ENCODE measurements at places on chromosomes 4 and X. TPM values are rescaled to one million over a fixed set of nuclear protein-coding genes. Genes with fewer than 3 reads are reported as not detected.
A peak's percentile ranks its signal among the peaks of the same experiment; 100 is the strongest.

DNA sequence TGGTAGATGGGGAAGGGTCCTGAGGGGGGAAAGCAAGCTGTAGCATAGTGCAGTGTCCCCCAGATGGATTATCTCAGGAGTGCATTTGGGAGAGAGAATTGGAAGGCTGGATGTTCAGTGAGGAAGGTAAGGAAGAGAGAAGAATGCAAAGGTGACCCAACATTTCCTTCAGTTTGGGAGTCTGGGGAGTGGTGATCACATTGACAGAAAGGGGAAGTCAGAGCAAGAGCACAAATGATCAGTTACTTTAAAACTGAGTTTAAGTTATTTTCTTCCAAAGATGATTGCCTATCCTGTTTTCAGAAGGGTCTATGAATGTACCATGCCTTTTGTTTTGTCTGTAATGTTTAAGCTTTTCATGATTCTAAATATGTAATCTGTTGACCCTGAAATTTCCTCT lies 47.6 kb downstream of the ARHGAP10 start:
- no peaks in the 10 kb centered on the region for H3K36me3 ChIP-seq
- DNase-seq, result no peak
- H3K4me3 ChIP-seq, result no peak overlapping the region
- no peaks in the 10 kb centered on the region for H3K27me3 ChIP-seq
- no peak overlapping the region for H3K27ac ChIP-seq

DNA sequence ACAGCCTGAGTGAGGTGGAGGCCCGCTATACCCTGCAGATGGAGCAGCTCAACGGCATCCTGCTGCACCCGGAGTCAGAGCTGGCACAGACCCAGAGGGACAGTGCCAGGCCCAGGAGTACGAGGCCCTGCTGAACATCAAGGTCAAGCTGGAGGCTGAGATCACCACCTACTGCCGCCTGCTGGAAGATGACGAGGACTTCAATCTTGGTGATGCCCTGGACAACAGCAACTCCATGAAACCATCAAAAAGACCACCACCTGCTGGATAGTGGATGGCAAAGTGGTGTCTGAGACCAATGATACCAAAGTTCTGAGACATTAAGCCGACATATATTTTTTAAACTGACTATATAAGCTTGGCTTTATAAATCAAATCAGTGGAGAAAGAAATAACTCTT lies 73.3 kb upstream of the HHIP start:
- H3K4me3 ChIP-seq, result no peak overlapping the region
- H3K36me3 ChIP-seq, result no peaks in the 10 kb centered on the region
- no peaks in the 10 kb centered on the region for H3K27me3 ChIP-seq
- no peak for DNase-seq
- H3K27ac ChIP-seq, result no peak overlapping the region
- no peaks in the 10 kb centered on the region for H3K4me1 ChIP-seq

DNA sequence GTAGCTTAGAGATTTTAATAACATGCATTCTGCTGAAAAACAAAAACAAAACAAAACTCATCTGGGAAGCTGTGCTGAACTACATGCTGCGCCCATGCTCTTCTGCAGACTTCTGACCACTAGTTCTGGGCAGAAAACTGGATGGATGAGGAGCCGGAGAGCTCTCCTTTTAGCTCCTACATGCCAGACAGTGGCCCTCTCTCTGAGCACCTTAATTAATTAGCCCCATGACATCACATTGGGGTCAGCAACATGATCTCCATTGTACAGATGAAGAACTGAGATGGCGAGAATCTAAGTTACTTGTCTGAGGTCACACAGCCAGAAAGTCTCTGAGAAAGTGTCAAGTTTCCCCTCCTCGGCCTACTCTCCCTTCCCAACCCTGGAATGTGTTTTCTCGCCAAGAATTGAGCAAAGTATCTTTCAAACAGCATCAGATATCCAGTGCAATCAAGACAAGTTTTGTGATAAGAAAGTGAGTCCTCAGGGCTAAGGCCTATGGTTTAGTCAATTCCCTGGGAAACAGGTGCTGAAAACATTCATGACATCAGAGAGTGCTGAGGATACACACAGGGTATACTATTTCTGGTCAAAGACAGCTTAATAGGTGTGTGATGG lies 21.6 kb downstream of the SCD5 start:
- no peak overlapping the region for H3K27ac ChIP-seq
- H3K27me3 ChIP-seq, result no peaks in the 10 kb centered on the region
- no peak overlapping the region for H3K4me3 ChIP-seq
- no peaks in the 10 kb centered on the region for H3K36me3 ChIP-seq
- peaks cover 2% of the 10 kb centered on the region for H3K4me1 ChIP-seq

GRCh38 chrX:136768469-136769084 lies 12.2 kb downstream of the ARHGEF6 start:
- H3K27ac ChIP-seq, result peak overlapping the region; percentile 89
- H3K27me3 ChIP-seq, result no peaks in the 10 kb centered on the region
- H3K36me3 ChIP-seq, result peaks cover 20% of the 10 kb centered on the region
- peaks cover 34% of the 10 kb centered on the region for H3K4me1 ChIP-seq

The CFAP299 gene
- not detected for total RNA-seq

DNA sequence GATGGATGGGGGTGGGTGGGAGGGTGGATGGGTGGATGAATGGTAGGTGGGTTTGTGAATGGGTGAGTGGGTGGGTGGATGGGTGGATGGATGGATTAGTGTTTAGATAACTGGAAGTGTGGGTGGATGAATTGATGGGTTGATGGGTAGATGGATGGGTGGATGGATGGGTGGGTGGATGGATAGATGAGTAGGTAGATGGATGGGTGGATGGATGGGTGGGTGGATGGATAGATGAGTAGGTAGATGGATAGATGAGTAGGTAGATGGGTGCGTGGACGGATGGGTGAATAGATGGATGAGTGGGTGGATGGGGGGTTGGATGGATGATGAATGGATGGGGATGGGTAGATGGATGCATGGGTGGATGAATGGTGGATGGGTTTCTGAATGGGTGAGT lies 20.3 kb upstream of the ASMTL start:
- DNase-seq, result no peak
- H3K36me3 ChIP-seq, result peaks cover 41% of the 10 kb centered on the region
- H3K27me3 ChIP-seq, result no peaks in the 10 kb centered on the region
- peak overlapping the region; percentile 53 for H3K27ac ChIP-seq

DNA sequence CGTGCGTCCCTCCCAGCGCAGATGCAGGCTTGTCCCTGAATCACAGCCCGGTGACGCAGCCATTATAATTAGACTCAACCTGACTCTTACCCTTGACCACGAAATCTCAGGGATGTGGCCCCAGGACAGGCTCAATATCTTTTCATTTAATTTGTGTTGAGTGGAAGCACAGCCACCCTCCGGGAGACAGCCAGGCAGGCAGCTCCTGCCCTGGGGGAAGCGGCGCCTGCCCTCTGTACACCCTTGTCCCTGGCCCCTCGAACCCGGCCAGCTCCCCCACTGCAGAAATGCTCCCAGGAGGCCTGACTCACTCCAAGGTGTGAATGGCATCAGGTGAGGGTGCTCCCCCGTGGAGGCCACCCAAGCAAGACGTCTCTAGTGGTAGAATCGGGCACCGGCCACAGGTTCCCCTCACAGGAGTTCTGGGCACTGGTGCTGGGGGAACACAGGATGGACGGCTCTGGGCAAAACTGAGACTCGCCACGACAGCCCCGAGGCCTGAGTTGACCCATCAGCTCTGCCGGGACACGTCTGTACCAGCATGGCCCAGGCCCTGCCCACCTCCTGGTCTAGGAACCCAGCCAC lies 2.7 kb downstream of the CPLX1 start:
- DNase-seq, result no peak
- no peak overlapping the region for H3K4me3 ChIP-seq
- H3K36me3 ChIP-seq, result no peaks in the 10 kb centered on the region
- H3K27ac ChIP-seq, result no peak overlapping the region

DNA sequence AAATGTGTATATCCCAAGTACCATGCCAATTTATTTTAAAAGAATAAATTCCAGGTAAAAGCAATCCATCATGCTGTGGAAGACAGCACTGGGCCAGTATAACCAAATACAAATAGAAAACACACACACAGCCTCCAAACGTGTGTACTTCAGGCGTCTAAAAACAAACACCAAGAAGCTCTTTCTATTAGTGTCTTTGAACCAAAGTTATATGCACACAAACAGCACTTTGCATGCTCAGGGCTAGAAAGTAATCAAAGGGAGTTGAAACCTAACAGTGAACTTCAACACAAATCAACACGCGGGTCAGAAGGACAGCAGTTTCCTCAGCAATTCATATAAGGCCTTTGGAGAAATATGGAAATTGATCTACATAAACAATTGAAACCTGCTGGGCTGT lies 15.4 kb downstream of the GASK1B start:
- H3K4me1 ChIP-seq, result no peaks in the 10 kb centered on the region
- H3K36me3 ChIP-seq, result no peaks in the 10 kb centered on the region
- no peaks in the 10 kb centered on the region for H3K27me3 ChIP-seq
- H3K27ac ChIP-seq, result no peak overlapping the region
- no peak for DNase-seq

The FAM9C gene
- total RNA-seq, result not detected

The SSX5 gene
- total RNA-seq, result not detected

DNA sequence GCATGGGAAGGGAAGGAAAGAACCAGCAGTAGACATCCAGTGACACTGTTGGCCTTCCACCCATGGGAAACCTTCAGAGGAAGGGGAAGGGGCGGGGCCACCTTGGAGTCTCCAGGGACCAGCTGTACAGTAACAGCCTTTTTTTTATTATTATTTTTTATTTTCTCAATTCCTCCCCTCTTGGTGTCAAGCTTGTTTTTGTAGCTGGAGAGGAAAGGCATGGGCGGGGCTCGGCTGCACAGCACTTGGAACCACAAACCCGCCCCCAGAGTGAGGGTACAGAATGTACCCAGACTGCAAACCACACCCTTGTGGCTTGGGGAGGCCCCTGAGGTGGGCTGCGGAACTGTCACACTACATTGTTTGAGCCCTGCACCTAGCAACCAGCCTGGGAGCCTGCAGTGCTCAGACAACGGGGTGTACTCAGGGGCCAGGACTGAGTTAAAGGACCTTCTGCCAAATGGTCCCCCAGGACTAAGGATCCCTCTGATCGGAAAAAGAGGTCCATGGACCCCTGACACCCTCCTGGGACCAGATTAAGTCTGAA lies 45.7 kb downstream of the PRPS1 start:
- peaks cover 4% of the 10 kb centered on the region for H3K36me3 ChIP-seq
- peak; percentile 89 for DNase-seq
- peaks cover 44% of the 10 kb centered on the region for H3K4me1 ChIP-seq
- H3K27ac ChIP-seq, result peak overlapping the region; percentile 98

DNA sequence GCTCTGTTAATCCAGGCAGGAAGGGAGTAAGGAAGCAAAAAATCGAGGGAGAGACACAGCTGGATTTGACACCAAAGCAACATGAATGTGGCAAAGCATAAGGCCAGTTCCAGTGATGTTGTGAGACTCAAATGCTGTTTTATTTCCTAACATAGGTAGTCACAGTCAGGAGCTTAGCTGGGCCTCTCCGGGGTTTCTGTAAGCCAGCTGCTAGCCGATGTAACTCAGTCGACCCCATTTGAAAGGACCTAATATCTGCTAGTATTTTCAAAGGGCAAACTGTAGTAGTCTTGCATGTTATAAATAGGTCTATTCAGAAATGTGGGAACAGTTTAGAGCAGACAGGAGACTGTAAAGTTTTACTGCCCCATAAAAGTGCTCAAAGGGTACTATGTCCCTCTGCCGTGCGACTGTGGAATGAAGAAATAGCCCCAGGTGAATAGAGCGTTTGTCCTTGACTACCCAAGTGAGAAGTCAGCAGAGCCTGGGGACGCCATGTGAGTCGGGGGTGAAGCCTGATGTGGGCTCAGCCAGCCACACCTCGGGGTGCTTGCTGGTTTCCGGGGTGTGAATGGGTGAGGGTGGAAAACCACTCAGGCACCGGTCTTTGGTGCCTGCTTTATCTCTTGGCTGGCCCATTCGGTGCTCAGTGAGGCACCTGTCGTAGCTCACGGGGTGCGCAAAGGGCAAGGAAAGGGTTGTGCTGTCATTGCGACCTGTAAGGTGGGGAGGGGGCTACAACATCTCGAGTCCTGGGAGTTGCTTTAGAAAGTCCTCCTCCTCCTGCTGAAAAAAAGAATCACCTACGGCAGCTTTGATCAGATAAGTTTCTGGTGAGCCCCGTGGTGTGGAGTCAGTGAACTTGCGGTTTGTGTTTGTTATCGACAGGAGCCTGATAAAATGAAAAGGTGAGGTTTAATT lies 745 bp downstream of the TRIM2 start:
- DNase-seq, result peak; percentile 21
- H3K36me3 ChIP-seq, result no peaks in the 10 kb centered on the region
- H3K4me1 ChIP-seq, result peaks cover 26% of the 10 kb centered on the region
- H3K4me3 ChIP-seq, result peak overlapping the region; percentile 34
- no peaks in the 10 kb centered on the region for H3K27me3 ChIP-seq
- H3K27ac ChIP-seq, result no peak overlapping the region

- H3K27ac ChIP-seq, result no peak overlapping the region
- no peak overlapping the region for H3K4me3 ChIP-seq
- no peaks in the 10 kb centered on the region for H3K36me3 ChIP-seq
- peaks cover 6% of the 10 kb centered on the region for H3K27me3 ChIP-seq
- H3K4me1 ChIP-seq, result no peaks in the 10 kb centered on the region
- no peak for DNase-seq
These were observed 82.9 kb downstream of the STOX2 start for GRCh38 chr4:183987987-183988392.

The SPARCL1 gene
- total RNA-seq, result not detected

The CFP gene
- 1.9 TPM for total RNA-seq

The SORBS2 gene
- total RNA-seq, result not detected

The TRPC5OS gene
- total RNA-seq, result not detected

DNA sequence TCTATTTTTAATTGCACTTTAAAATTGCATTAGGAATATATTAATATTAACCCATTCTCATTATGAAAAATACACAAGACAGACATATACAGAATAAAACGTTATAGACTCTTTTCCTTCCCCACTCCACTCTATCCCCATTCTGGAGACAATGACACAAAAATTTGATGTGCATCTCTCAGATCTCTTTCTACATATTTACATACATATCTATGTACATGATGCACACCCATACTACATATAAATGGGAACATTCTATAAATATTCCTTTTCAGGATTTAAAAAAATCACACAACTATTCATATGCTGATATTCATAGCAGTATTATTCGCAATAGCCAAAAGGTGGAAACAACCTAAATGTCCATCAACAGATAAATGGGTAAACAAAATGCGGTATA lies 2.4 kb upstream of the CXorf66 start:
- no peaks in the 10 kb centered on the region for H3K4me1 ChIP-seq
- no peak overlapping the region for H3K4me3 ChIP-seq
- H3K27me3 ChIP-seq, result peaks cover 11% of the 10 kb centered on the region
- no peak overlapping the region for H3K27ac ChIP-seq
- no peaks in the 10 kb centered on the region for H3K36me3 ChIP-seq
- no peak for DNase-seq

The P2RY4 gene
- not detected for total RNA-seq

DNA sequence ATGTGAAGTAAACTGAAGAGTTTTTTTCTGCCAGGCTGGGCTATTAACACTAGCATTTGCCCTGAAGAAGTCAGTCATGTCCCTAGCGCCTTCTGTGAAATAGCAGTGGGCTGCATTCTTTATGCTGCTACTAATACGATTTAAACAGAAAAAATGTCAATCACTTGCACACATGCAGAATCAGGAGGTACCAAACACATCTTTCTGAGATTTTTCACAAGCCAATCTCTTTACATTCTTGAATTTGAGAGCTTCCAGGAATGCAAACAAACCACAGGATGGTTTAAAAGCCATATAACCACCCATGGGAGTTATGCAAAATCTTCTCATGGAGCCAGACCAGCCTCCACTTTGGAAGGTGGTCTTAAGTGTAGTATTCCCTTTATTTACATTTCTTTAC lies 220.1 kb downstream of the IQCM start:
- H3K36me3 ChIP-seq, result no peaks in the 10 kb centered on the region
- H3K27me3 ChIP-seq, result no peaks in the 10 kb centered on the region
- no peak overlapping the region for H3K27ac ChIP-seq
- no peaks in the 10 kb centered on the region for H3K4me1 ChIP-seq

- no peak overlapping the region for H3K4me3 ChIP-seq
- no peaks in the 10 kb centered on the region for H3K27me3 ChIP-seq
- H3K27ac ChIP-seq, result no peak overlapping the region
- H3K36me3 ChIP-seq, result no peaks in the 10 kb centered on the region
- H3K4me1 ChIP-seq, result no peaks in the 10 kb centered on the region
These were observed 1956.2 kb upstream of the AGA start for GRCh38 chr4:179398414-179398813.

The PRDM8 gene
- total RNA-seq, result 2.3 TPM

All from activated naive CD8-positive, alpha-beta T cell treated with anti-CD3 and anti-CD28 coated beads for 36 hours (primary cell).